ENCODE measurements at places on chromosomes 3 and 15.

DNA sequence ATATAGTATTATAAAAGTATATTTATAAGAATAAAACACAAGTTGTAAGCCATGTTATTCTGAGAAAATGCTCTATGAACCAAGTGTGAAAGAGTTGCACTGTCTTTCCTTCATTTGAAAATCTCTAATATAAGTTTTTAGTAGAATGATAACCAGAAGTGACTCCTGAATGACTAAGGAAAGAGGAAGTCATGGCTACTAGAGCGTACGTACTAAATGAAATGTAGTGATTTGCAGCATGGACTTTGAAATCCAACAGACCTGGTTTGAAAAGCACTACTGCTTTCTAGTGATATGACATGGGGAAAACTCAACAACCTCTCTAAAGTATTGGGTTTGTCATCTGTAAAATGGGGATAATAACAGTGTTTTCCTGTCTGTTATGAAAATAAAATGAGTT lies 10.3 kb upstream of the DNAJC13 start:
- DNase-seq = no peak

GRCh38 chr15:90151989-90152645 lies 49.0 kb upstream of the SEMA4B start:
- no peak for DNase-seq

- no peak for DNase-seq
Measured at GRCh38 chr15:42731461-42731860, 5.5 kb downstream of the CDAN1 start.

GRCh38 chr3:21449738-21450137 lies 301.3 kb downstream of the ZNF385D start:
- DNase-seq = no peak

GRCh38 chr3:77539677-77540076 lies 499.8 kb downstream of the ROBO2 start:
- no peak for DNase-seq

DNA sequence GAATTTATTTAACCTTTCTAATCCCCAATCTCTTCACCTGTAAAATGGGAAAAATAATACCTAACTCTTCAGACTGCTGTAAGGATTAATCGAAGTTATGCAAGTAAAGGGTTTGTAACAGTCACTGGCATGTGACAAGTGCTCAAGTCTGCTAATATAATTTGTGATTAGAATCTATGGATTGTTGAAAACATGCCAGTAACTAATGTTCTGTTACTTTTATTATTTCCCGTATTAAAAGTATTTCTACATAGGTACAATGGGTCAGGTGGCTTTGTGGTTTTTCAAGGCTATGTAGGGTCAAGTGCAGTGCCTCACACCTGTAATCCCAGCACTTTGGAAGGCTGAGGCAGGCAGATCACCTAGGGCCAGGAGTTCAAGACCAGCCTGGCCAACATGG lies 29.4 kb downstream of the ULK4 start:
- DNase-seq = no peak

DNA sequence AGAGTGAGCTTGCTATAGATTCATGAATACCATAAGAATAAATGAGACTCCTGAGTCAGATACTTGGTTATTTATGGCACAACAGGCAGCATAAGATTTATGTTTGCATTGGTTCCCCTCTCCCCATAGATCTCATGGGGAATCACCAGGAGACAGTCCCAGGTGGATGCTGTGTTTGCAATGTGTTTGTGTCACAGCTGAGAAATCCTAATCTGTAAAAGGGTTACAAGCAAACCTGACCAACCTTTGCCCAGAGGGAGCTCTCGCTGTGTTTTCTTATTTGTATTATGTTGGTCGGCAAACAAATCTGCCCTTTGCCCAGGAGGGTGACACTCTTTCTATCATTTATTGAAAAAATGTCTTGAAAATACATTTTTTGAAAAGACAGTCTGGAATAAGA lies 236.2 kb downstream of the ZPLD1 start:
- no peak for DNase-seq
